Naive thymus-derived CD4-positive, alpha-beta T cell (primary cell): ENCODE measurements at places on chromosomes 6 and 20. TPM values are rescaled to one million over a fixed set of nuclear protein-coding genes. Genes with fewer than 3 reads are reported as not detected.

DNA sequence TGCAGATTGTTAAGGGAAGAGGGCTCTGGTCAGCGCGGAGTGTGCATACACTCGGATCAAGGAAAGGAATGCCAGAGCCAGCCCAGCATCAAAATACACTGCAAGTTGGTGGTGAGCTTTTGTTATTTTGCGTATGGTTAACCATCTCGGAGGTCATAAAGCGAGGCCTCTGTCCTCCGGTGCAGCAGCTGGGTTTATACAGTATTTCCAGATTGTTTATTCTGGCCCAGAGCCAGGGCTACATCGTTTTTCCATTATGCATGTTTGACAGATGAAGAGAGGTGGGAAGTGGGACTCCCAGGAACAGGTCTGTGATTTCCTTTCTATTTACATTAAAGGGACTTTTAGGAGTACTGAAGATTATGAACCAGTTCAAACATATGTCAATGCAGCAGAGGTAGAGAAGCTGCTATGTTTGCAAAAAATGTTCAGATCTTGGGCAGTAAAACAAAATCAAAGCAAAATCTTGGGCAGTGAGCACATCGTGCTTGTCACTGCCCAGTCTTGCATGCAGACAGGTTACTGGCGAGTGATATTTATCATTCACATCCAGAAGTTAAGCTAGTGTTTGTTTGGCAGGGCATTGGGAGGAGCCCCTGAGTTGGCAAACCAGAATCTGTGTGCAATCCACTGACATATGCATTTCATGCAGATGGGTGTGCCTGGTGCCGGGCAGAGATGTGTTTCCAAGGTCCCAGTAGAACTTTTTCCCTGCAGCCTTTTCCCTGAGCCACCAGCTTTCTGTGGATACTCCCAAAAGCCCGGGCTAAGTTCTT, 256.3 kb upstream of the TAB2 start:
- no peak for DNase-seq

GRCh38 chr6:160207618-160208017, 51.0 kb downstream of the SLC22A2 start:
- no peak for DNase-seq

GRCh38 chr6:28399350-28400121, at the start of gene ZSCAN12:
TSS of gene ZSCAN12 (minus strand) at chr6:28399747. CDS start at chr6:28398405, 1,342 bp downstream.
- DNase-seq, result peak; percentile 73

DNA sequence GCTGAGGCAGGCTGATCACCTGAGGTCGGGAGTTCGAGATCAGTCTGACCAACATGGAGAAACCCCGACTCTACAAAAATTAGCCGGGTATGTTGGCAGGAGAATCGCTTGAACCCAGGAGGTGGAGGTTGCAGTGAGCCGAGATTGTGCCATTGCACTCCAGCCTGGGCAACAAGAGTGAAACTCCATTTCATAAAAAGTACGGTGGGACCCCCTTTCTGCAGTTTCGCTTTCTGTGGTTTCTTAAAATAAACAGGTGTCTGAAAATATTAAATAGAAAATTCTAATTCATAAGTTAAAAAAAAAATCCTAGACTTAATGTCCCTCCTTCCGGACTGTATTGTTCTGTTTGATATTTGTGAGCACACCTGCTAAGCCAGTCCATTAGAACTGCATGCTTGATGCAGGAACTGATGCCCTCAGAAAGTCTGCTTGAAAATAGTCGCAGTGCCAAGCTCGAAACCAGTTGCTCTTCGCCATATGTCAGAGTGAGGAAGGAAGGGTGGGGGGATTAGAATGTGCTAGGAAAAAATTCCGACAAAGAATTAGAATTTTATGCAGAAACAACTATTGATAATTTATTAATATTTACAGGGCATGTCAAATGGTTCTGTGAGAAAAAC, 85.9 kb downstream of the JARID2 start:
- DNase-seq, result no peak

DNA sequence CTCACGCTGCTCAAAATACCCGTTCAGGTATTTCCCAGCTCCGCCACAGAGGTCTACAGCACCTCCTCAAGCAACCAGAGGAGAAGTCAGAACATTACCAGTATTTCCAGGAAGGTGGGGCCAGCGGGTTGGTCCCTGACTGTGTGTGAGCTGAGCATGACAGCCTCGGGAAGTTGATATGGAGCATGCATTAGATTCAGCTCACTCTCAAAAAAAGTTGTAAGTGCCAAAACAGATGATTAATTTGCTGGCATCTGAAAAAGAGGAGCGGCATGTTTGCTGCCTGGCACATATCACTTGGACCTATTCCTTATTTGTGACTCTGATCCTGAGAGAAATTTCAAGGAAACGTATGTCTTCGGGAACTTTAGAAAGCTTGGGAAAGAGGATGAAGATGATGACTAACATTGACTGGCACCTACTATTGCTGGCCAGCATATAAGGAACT, 32.3 kb downstream of the ELOVL2 start:
- DNase-seq, result no peak

- no peak for DNase-seq
Observed at GRCh38 chr6:69022993-69023392, 387.9 kb downstream of the ADGRB3 start.

DNA sequence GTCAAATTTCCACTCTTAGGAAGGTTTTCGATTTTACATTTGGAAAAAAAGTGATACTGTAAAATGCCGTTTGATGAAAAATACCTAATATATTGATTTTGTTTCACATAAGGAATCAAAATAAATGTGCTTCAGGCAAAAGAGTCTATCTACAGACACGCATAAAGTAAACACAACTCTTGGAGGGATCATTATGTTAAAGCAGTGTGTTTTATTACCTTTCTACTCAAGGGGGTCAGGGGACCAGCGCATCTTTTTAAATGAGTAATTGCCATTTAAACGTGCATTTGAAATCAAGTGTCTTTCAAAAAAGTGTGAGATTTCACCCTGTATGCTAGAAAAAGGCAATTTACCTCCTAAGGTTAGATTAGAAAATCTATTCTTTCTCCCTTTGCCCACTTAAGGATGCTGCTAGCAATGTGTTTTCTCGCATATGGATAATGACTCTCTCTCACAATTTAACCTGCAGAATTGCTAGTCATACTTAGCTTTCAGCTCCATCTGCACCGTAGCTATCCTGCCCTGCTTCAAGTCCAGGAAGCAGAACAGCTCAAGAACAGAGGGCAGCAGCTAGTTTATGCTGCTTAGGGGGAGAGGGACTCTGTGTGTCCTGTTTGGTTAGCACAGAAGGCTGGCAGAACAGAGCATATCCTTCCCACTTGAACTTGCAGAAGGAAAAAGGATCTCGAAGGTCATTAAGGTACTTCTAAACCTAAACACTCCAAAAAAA, 35.0 kb downstream of the NKAIN2 start:
- DNase-seq, result no peak

GRCh38 chr6:126698732-126699240, 358.9 kb downstream of the CENPW start:
- DNase-seq, result no peak

The WFDC6 gene
- not detected for total RNA-seq

DNA sequence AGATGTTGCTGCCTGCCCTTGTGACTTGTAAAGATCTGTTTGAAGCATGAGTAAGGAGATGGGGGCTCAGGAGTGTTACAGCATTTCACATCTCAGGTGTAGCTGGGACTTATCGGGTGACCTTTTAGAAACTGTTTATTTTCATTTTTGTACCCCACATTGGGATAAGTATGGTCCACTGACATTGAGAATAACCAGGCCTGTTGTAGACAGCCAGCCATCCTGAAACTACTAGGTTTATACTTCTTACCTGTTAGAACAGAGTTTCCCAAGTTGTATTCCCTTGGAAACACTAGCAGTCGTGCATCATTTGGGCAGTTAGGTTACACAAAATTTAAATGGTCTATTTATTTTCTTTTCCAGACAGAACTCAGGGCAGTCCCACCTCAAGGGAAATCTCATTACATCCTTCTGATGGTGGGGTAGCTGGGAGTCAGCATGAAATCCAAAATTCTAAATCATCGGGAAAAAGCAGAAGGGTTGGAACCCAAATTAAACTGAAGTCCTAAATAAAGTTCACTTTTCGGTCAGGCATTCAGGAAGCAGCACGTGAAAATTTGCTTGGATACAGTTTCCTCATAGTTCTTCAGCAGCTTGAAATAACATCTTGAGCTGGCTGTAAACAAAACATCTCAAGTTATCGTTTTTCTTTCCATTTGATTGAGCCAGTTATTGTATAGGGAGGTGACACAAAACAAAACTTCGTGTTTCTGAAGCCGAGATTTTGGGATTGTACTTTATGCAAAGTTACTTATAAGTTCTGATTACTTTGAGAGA, 30.5 kb downstream of the FOXO3 start:
- no peak for DNase-seq

The CLDN20 gene
- total RNA-seq, result not detected

- no peak for DNase-seq
Observed at GRCh38 chr6:80245043-80245442, 138.6 kb downstream of the BCKDHB start.

The CPNE5 gene
- total RNA-seq, result 0.27 TPM

DNA sequence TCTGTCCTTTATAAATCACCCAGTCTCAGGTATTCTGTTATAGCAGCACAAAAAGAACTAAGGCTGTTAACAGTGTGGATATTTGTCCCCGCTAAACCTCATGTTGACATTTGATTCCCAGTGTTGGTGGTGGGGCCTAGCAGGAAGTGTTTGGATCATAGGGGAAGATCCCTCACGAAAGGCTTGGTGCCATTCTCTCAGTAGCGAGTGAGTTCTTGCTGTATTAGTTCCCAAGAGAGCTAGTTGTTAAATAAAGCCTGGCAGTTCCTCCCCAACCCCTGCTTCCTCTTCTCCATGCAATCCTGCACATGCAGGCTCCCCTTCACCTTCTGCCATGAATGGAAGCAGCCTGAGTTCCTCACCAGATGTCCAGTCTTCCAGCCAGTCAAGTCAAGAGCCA, 29.8 kb upstream of the ERVFRD-1 start:
- no peak for DNase-seq

DNA sequence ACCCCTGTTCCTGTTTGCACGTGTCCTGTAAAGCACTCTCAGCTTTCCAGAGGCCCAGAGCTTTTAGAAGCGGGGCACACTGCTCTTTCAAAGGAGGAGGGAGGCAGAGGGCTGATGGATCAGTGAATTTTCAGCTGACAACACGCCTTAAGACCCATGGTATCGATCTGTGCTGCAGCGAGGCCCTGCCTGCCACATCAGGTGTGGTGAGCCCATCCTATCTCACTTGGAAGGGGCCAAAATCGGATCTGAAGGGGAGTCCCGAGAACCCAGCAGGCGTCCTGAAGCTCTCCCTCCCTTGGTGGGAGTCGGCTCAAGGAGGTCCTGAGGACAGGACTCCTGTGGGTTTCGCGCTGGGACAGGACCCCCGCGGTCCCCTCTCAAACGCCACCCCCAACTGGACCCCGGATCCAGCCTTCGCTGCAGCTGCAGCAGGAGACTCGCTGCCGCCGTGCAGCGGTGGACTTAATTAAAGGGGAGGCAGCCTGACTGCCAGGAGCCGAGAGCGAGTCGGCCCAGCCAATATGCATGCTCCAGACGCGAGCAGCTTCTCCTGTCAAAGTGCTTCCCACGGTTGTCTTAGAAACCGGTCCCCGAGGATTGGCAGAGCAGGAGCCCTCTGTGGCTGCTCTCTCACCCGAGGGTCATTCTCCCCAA, 580.0 kb upstream of the ZNF337 start:
- DNase-seq, result no peak

DNA sequence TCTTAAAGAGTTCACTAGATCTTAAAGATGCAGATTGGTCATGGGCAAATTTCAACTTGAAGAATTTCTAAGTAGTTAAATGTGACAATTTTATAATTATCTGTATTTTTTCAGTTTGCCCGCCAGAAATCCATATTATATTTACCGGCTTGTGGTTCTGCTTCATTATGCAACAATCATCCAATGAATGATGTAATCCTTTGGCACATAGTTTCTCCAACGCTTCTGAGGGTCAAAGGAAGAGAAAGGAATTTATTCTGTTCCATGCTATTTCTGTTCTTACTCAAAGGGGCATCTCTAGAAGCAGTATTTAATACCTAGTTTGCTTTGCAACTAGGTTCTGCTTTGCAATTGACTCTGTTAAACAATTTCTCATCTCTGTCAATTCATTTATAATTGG, 359.3 kb upstream of the PLCB4 start:
- no peak for DNase-seq

GRCh38 chr20:22389836-22390542, 194.4 kb downstream of the FOXA2 start:
- no peak for DNase-seq

DNA sequence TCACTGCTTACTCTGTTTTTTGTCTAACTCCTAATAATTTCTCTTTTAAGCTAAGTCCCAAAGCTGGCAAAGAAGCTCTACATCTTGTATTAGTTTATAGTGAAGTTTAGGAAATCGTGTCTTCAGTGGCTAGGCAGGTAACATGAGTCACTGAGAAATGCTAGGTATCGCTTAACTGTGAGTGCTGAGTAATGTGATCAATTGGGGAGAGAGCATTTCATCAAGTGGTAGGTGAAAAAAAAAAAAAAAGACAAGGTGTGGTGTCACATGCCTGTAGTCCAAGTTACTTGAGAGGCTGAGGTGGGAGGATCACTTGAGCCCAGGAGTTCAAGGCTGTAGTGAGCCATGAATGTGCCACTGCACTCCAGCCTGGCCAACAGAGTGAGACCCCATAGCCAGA, 125.3 kb downstream of the FAM83B start:
- no peak for DNase-seq
